Activated T-cell treated with anti-CD3 and anti-CD28 coated beads, Interleukin-2, amount 50 U/mL, for 1 hour (primary cell): ENCODE measurements at places on chromosomes 2 and 18.

GRCh38 chr18:24584813-24585212 lies 124.4 kb downstream of the HRH4 start:
- DNase-seq, result no peak

DNA sequence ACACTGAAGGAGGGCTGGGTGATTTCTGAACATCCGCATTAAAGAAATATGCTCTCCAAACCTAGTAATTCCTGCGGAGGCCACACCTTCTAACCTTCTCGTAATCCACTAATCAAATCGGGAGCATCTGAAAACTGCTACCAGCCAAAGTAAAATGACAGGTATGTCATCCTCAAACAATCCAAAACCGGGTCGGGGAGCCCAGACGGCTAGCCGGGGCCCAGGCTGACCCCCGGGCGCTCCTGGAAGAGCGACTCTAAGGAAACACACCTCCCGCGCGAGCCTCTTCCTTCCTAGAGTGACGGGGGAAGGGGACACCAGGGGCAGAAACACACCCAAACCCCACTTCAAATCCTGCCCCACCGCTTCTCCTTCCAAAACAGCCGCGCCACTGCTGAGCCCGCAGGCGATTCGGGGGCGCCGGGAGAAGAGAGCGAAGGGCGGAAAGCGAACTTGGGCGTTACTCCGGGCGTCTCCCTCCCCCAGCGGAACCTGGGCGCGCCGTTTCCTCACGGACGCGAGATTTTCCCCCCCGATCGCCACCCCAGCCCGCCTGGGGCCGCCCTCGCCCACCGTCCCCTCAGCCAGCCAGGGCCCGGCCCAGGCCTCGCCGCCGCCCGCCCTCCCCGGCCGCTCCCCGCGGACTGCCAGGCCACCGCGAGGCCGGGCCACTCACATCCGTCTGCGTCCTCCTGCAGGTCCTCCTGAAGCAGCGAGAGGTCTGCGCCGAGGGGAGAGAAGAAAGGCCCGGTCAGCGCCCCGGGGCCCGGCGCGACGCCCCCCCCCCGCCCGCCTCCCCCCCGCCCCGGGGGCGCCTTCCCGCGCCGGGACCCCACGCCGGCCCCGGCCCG lies 584 bp downstream of the PPP4R1 start:
- peak; percentile 59 for DNase-seq

DNA sequence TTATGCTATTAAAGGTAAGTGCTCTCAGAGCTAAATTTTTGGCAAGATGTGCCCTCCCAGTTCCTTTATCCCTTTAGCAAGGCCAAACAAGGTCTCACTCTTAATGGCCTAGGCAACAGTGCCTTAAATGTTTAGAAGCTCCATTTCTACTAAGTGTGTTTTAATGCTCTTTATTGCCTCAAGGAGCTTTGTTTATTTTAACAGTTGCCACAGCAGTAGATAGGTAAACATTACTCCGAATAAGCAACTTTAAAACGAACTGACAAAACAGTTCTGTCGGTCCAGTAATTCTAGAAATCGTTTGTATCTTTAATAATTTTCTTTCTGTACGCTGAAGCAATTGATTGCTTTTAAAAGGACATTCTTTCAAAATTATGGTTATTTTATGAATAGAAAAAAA lies 74.5 kb downstream of the PIEZO2 start:
- no peak for DNase-seq

DNA sequence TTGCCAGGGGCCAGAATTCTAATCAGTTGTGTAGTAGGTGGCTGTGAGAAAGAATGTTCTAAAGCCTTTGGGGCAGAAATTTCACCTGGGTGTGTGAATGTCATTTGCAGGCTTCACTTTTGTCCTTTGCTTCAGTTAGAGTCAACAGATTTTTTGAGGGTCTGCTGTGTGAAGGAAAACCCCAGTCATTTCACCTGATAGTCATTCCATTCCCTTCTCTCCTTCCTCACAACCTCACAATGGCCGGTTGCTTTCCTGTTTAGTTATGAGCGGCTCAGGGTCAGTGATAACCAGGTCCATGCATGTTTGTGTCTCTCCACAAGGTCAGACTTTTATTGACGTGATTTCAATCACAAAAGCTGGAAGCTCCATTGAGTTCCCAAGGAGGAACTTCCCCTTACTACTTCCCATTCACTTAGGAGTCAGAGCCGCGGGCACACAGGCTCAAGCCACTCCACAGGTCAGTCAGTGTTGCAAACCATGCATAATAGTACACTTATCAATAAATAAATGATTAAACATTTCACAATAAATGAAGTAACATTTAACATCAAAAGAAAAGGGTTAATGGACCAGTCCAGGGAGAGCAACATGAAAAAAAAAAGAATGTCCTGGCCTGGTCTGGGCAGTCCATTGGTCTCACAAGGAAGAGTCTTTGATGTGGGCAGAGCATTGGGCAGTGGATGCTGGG lies 74.3 kb downstream of the NPAS2 start:
- DNase-seq, result no peak

- no peak for DNase-seq
Measured at GRCh38 chr18:49617329-49617695, 55.5 kb downstream of the LIPG start.

GRCh38 chr2:15584767-15585469 lies 6.8 kb upstream of the DDX1 start:
- DNase-seq, result no peak

DNA sequence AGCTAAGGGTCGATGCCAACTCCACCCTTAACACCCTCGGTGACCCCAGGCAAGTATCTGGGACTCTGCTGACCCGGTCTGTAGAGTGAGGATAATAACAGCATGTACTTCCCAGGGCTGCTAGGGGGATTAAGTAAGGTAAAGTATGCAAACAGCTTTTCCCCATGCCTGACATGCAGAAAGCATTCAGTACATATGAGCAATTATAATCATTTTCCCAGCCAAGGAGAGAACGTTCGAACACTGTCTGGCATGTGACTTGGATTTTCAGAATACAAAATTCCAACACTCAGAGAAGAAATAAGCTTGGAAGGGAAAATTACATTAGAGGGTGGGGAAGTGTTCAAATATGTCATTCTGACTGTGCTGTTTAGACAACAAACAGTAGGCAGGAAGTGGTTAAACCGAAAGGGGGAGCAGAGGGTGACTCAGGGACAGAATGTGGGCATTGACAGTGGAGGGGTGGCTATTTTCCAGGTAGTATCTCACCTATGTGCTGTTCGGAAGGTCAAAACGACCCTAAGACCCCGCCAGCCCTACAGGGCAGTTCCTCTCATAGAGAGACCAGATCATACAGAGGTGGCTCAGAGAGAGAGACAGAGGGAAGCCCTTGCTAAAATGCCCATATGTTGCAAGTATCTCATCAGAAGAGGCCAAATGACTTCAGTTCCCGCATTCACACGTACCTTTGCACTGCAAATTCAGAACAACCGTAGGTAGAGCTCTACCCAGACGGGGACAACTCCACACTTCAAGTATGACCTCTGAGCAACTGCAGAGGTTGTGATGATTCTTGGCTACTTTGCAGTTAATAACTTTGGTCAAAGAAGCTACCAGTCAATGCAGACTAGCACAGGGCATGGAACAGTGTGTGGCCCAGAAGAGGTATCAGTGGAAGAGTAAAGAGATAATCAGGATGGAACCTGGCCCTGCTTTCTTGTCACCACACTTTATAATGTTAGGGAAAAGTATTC lies 14.8 kb downstream of the ASPRV1 start:
- DNase-seq, result peak; percentile 49

GRCh38 chr18:23194155-23194996 lies 59.1 kb downstream of the CABLES1 start:
- DNase-seq, result no peak

DNA sequence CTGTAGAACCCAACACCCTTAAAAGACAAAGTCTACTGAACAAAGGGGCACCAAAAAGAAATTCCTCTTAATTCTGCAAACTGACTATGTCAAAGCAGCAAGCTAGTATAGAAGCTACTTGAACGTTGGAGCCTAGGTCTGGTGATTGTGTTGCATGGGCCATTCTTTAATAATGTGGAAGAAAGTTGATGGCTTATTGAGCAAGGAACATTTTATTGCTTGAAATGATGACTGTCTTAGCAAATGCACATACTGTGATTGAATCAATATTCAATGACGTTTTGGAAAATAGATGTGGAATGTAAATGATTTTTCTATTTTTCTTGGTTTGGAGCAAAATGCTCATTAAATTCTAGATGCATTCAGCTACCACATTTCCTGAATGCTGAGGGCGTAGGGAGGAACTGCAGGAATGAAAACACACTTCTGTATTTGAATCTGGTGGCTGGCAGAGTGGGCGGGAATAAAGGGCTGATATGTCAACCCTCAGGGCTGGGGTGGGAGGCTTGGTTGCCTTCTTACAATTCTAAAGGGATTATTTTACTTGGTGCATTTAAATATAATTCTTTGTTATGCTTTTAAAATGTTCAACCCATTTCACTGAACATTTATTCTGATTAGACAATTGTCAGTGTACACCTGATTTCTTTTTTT lies 26.5 kb downstream of the MYO3B start:
- DNase-seq, result no peak

GRCh38 chr18:12159446-12159845 lies 65.8 kb downstream of the ANKRD62 start:
- DNase-seq, result no peak

- DNase-seq, result peak; percentile 44
Measured at GRCh38 chr2:7430421-7430868, 513.2 kb downstream of the RNF144A start.

DNA sequence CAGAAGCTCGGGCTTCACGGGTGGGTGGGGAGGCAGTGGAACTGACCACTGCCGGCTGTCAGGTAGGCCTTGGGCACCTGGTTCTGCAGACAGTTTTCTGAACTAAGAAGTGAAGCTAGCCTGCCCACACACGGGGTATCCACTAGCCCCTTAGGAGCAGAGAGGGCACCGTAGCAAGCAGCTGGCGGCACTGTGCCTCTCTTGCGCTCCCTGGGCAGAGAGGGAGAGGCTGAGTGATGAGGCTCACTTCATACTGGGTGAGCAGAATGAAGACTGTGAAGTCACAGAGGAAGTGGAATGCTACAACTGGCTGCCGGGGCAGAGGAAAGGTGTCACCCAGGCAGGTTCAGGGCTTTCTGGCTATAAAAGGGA lies 753 bp downstream of the ITPRIPL1 start:
- DNase-seq, result peak; percentile 61

DNA sequence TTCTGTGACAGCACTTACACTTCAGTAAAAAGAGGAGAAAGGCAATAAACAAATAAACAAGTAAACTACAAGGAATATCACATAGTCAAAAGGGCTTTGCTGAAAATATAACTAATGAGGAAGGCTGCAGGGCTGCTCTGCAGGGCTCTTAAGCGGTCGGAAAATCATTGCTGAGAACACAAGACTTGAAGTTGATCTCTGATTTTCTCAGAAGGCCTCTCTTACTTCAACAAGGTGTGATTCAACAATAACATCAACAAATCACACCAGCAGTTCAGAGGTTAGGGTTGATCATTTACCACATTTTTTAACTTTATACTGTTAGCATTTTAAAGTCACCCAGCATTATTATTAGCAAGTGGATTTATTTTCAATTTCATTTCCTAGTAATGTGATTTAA lies 215.6 kb downstream of the ARHGAP15 start:
- DNase-seq, result no peak

DNA sequence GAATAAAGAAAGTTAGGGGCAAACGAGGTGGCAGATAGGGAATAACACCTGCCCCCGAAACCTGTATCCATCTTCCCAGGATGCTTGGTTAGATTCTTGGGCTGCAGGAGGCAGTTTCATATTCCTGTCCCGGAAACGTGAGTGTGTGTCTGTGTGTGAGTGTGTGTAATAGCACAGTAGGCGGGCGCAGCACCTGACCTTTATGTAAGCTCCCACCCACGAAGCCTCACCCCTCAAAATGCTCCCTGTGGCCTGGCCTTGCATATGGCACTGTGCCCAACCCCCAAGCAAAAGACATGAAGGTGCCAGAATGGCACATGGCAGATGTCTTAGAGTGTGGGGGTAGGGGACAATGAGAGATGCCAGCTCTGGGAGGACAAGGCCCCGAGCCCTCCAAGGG lies 48.9 kb downstream of the EFR3B start:
- no peak for DNase-seq

DNA sequence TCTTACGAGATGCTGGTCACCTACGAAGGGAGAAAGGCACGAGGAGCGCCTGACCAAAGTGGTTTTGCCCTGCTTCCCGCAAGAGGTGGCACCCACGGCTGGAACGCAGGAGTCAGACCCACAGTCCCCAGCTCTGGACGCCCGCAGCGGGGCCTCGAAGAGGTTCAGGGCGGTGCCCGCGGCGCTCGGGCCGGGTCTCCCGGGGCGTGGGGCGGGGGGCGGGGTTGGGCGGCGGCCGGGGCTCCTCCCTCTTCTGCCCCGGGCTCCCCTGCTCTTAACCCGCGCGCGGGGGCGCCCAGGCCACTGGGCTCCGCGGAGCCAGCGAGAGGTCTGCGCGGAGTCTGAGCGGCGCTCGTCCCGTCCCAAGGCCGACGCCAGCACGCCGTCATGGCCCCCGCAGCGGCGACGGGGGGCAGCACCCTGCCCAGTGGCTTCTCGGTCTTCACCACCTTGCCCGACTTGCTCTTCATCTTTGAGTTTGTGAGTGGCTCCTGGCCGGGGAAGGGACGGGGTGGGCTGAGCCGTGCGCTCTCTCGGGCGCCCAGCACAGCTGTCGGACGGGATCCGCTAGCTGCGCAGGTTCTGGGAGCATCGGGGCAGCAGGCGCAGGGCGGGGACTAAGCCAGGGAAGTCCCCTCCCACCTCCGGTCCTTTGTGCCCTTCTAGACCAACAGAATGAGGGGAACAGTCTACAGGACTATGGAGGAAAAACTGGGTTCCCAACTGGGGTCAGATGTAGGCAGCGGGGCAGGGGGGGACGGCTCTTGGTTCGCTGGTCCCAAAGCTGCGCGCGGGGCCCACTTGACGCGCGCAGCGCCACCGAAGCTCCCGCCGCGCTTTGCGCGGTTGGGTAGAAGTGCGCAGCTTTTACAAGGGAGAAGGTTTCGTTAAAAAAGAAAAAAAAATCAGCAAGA lies at the start of gene MAL:
Gene MAL, plus strand, starts transcription at position 303 of the 914 bp plus-strand sequence. Its CDS starts 85 bp downstream, at position 388.
- peak; percentile 71 for DNase-seq

DNA sequence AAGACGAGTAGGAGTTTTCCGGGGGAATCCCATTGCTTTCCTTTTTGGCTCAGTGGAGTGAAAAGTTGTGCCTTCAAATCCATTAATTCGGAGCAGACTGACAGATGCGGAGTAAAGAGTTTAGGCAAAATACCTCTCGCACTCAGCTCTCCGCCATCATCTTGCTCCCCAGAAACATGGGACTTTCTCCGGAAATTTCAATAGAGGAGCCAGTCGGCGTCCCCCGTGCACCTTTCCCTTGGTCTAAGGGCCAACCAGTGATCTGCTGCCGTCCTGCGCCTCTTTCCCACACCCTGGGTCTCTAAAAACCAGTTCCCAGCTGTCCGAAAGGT lies 318 bp downstream of the TYW5 start:
- no peak for DNase-seq
